ENCODE measurements at places on chromosomes 16 and 17.

GRCh38 chr17:82901856-82902255, 62.0 kb upstream of the ZNF750 start:
- peak; percentile 11 for DNase-seq

DNA sequence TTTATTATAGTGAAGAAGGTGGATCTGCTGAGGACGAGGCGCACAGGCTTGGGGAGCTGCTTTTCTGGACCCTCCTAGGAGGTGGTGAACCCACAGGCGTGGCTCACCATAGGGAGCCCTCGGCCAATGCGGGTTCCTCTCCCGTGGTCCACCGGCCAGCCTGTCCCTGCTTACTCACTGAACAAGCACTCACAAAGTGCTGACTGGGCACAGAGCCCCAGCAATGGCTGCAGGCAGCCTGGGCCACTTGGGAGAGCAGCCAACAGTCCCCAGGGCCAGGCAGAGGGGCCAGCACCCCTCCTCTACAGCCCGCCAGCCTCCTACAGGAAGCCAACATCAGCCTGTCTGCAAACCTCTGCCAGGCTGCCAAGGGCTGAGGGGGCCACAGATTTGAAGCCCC, 19.1 kb upstream of the NCBP3 start:
- DNase-seq: no peak

DNA sequence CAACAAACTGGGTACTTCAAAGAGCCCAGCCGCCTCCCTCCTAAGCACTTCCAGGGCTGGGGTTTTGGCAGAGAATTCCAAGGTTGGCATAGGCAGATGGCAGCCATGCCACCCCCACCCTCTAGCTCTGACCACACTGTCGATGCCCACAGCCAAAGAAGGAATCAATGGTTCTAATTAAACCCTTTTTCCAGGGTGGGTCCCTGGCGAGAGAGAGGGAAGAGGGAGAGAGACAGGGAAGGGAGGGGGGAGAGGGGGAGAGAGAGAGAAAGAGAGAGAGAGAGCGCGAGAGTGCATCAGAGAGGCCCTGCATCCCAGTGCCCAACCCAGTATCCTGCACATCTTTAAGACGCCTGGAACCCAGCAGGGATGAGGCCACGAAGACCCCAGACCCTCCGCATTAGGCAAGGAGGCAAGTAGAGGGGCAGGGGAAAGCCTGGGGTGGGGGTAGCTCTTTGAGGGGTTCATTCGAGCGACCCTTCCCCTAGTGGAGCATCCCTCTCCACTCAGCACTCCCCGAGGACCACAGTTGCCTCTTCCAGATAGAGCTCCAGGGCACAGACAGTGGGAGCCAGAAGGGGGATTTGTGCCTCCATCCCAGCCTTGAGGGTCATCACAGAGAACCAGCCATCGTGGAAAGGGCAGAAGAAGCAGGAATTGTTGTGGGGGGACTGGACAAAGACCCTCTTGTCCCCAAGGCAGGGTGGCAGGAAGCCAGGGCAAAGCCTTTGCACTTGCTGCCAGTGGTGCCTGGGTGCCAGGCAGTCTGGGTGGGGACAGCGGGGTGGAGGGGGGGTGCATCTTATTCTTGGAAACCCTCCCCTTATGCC, 2.6 kb downstream of the SRCIN1 start:
- DNase-seq: peak; percentile 44

DNA sequence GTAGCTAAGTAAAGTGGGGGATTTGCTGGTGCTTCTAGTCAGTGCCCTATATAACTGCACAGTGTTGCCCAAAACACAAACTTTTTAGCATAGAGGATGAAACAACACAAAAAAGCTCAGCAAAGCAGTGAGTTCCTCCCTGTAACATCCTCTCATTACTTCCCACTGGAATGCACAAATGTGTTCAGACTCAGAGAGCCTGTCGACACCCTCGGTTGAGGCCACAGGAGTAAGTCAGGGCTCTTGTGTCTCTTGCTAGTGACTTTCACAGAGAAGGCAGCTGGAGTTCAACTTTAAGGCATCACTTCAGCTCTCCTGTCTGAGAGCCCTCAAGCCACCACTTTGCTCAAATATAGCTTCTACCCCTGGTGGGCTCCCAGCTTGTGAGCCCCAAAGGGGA, 107.2 kb upstream of the NETO2 start:
- DNase-seq: no peak

GRCh38 chr17:37045351-37045922, 96.7 kb downstream of the AATF start:
- no peak for DNase-seq

GRCh38 chr17:64028874-64029464, 8.5 kb upstream of the ICAM2 start:
- peak; percentile 66 for DNase-seq

DNA sequence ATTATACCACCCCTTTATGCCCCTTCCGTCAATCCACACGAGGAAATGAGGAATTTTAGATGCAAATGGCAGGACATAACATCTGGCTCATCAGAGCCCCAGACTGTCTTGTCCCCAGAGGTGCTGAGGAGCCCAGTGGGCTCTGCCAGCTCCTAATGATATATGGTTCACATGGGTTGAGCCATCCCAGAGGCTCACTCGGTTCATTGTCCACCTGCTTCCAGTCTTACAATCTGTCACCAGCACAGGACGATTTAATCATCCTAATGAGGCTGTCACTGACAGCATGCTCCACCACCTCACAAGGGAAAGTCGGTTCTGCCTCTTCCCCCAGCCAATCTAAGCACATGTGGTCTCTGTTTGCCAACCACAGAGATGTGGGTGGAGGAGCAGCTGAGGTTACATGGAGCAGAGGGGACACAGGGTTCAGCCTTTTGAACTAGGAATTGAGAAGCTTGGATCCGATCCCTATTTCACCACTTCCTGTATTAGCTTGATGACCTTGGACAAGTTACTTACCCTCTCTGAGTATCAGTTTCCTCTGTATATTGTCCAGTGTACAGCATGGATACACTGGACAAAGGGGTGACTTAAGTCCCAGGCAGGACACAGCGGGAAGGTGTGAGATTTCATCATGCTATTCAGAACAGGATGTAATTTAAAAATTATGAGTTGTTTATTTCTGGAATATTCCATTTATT, 27.0 kb upstream of the DHX8 start:
- DNase-seq: no peak

- no peak for DNase-seq
These were observed 223.6 kb upstream of the CIBAR2 start for GRCh38 chr16:85335584-85336491.

- no peak for DNase-seq
These were observed 354.4 kb downstream of the SNX29 start for GRCh38 chr16:12330946-12331345.

DNA sequence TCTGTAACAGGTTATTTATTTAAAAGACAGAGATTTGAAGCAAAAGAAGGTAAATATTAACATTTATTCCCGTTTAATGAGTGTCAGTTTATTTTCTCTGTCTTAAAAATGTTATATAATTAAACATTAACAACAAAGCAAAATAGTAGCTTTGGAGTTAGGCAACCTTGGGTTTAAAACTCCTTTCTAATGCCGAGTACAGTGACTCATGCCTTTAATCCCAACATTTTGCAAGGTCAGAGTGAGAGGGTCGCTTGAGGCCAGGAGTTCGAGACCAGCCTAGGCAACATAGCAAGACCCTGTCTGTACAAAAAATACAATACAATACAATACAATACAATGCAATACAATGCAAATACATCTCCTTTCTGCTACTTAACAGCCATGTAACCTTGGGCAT, 128.7 kb downstream of the CHD9 start:
- no peak for DNase-seq

- no peak for DNase-seq
These were observed 12.1 kb upstream of the ALDOA start for GRCh38 chr16:30053376-30054015.

DNA sequence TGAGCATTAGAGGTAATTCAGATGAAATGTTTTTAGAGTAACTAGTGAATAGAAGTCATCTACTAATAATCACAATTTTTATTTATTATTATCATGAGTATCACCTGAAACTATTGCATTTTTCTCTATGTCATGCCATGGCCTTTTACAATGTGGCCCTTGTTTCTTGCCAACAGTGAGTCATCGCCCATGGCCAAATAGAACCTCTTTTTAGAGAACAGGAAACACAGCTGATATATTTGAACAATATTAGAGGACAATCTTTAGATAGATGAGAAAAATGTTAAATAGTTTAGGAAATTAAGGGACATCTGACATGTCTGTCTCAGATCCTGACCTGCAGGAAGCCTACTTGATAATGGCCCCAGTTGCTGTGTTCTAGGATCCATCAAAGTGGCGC, 1584.4 kb upstream of the GOT2 start:
- no peak for DNase-seq

GRCh38 chr17:784143-784542, 2.0 kb downstream of the MRM3 start:
- DNase-seq: no peak

DNA sequence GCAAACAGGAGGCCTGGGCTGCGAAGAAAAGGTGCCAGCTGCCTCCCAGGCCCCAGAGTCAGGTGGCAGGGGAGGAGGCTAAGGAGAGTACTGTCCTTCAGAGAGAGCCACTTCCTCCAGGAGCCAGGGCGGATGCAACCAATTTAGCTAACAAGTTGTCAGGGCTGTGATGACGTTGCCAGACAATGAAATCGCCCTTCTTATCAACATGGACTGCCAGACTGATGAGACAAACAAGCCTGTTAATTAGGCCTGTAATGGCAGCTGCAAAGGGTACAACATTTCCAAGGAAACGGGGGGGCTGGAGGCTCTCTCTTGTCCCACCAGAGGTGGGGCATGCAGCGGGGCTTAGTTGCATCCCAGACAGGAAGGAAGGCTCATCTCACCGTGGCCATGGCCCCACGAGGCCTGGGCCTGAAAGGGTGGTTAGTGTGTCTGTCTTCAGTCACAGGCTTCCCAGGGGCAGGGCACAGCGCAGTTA, 111.8 kb downstream of the SDK2 start:
- no peak for DNase-seq

DNA sequence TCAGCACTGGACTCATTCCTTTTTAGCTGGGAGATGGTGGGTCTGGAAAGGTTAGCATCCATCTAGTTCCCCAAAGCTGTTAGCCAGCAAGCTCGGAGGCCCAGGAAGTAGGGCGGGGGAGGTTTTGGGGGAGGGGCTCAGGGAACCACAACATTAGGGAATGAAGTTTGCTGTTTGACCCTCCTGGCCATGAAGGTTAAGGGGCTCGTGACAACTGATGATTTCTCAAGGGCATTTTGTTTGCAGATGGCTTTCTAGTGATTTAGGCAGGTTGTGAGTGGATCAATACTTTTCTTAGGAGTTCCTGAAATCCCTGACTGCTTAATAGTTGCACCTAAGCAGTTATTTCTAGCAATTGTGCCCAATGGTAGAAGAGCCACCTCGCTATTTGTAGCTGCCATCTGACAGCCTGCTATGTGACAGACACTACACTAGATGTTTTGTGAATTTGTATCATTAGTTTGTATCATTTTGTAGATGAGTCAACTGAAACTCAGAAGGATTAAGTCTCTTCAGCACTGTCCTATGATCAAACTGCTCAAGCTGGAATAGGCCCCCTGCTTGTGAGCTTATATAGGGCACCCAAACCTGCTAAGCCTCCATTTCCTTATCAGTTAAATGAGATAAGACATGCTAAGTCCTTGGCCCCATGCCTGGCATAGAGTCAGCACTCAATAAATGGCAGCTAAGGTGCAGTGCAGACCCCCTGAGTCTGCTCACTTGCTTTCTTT, 146.4 kb downstream of the IRX3 start:
- no peak for DNase-seq

DNA sequence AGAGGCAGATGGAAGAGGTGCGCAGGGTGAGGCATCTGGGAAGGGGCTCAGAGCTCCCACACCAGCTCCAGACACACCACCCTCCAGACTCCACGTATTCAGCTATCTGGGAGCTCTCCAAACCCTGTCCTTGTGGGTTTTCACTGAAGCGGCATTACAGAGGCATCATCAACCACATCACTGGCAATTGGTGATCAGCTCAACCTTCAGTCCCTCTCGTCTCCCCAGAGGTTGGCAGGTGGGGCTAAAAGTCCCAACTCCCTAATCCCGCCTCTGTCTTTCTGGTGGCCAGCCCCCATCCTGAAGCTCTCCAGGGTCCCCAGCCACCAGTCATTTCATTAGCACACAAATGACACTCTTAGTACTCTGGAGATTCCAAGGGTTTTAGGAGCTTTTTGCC, 123.9 kb downstream of the KCNJ12 start:
- no peak for DNase-seq

- peak; percentile 90 for DNase-seq
These were observed 75.9 kb upstream of the TNRC6C start for GRCh38 chr17:77882481-77883212.

- DNase-seq: no peak
These were observed 120.9 kb upstream of the SMURF2 start for GRCh38 chr17:64783031-64783461.

DNA sequence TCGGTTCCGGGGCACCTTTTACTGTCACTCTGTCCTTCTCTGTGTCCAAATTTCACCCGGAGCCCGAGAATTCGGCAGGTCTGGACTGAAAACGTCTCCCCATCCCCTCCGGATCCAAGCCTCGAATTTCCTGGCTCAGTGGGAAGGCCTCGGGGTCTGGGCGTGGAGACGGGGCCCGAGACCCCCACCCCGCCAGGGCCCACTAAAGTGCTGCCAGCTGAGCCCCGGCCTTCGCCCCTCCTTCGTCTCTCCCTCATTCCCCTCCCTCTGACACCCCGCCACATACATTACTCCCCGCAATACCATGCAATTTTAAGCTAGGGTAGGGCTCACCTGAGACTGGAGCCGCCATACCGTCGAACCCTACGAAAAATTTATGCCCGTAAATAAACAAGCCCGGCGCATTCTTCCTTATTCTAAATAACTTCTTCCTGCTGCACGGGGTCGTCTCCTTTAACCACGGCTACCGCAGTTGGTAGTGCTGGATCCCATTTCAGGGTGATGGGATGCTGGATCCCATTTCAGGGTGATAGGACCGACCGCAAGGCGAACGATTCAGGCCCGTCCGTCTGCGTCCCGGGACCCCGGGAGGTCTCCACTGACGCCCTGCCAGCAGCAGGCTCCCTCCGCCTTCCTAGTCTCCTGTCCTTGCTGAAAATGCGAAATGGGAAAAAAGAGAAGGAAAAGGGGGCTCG, 4.4 kb upstream of the OR1F1 start:
- DNase-seq: no peak

GRCh38 chr16:7089751-7090150, 242.9 kb upstream of the RBFOX1 start:
- DNase-seq: no peak

DNA sequence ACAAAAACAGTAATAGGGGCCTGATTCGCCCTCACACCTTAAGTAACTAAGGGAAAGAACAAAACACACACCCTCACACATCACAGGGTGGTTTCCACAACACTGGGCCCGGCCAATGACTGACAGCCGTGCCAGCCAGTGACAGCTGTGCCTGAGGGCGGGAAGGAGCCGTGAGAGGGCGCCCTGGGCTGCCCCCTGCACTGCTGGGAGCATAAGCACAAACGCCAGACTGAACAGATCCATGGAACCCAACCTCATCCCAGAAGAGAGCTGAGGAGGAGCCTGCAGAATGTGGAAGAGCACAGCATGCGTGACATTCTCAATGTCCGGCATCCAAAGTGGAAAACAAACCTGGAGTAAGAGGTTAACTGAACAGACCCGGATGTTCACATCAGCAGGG, 16.0 kb downstream of the CSNK1D start:
- peak; percentile 56 for DNase-seq

- no peak for DNase-seq
These were observed 137.7 kb downstream of the RPTOR start for GRCh38 chr17:80682372-80682771.

All from naive thymus-derived CD8-positive, alpha-beta T cell (primary cell).